ENCODE measurements at places on chromosomes 3 and 15. TPM values are rescaled to one million over a fixed set of nuclear protein-coding genes. Genes with fewer than 3 reads are reported as not detected.

DNA sequence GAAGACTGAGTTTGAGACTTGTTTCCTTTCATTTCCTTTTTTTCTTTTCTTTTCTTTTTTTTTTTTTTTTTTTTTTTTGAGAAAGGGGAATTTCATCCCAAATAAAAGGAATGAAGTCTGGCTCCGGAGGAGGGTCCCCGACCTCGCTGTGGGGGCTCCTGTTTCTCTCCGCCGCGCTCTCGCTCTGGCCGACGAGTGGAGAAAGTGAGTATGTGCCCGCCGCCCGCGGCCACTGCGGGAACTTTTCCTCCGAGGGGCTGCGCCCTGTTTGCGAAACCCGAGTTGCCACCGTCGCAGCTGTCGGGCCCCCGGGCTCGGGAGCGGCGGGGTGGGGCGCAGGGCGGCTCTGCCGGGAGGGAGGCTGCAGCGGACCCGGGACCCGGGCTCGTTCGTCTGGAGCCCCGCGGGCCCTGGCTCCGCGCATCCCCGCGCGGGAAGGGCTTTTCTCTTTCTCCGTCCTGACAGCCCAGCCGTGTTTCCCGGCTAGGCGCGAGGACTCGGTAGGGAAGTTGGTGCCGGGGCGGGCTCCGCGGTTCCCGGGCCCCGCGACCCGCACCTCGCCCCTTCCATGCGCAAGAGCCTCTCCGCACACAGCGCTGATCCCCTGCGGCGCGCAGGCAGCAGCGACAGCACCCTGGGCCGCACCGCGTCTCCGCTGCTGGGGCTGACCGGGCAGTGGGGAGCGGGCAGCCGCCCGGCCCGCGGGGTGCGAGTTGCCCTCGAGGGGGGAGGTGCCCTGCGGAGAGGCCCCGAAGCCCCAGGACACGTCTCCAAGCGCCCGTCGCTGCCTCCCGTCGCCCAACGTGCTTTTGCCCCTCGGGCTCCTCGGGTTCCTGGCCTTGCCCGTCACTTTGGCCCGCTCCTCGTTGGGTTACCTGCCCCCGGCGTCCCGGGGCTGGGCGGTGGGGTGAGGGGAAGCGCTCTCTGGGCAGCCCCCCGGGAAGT is 1.4 kb downstream of the IGF1R start:
- DNase-seq: peak; percentile 32
- H3K27ac ChIP-seq: peak overlapping the region; percentile 94
- H3K36me3 ChIP-seq: no peaks in the 10 kb centered on the region
- H3K4me1 ChIP-seq: no peaks in the 10 kb centered on the region

CHRNB4 gene
- not detected for polyA plus RNA-seq

DNA sequence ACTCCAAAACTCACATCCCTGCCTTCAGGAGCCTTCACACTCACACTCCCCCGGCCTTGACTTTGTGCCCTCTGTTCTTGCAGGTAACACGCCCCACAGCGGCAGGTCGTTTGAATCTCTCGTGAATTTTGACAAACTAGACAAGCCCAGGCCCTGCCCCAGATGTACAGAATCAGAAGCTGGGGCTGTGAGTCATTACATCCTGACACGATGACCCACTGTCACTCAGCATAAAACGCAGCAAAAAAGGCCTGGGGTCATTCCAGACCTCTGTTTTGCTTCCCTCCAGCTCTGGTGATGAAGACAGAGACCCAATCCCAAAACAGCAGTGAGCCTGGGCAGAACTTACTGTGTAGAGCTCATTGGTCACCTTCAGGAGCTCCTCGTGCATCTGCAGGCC is 116.4 kb upstream of the RAD18 start:
- no peak for DNase-seq
- H3K4me1 ChIP-seq: no peaks in the 10 kb centered on the region
- H3K36me3 ChIP-seq: peaks cover 6% of the 10 kb centered on the region
- H3K4me3 ChIP-seq: no peak overlapping the region
- no peaks in the 10 kb centered on the region for H3K27me3 ChIP-seq

CLDN16 gene
- polyA plus RNA-seq: not detected

HIGD2B gene
- not detected for polyA plus RNA-seq

CD86 gene
- polyA plus RNA-seq: 0.89 TPM

DNA sequence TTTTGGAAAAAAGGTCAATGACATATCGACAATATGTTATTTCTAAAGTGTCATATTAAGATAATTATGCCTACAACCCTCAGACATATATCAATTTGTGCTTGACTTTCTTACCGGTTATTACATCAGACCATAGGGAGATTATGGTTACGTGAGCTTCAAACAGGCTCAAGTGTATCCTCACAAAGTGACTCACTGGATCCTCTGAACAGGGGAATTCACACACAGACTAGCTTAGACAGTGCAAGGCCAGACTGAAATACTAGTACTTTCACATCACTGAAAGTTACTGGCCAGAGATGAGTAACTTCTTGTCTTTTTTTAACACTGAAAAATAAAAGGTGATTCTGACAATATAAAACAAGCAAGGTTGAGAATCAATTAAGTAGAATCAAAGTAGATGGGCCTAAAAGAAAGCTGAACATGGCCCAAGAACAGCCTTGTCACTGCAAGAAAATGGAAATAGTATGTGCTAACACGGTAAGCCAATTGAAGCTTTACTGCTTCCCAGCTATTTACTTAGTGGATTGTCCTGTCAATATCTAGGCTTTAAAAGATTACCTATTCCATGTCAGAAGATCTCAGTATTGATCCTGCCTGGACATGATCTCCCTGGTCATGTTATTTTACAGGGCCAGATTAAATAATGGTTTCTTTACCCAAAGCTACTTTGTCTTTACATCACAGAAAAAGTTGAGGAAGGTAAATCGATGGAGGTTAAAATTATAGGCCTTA is 848.6 kb downstream of the ROBO1 start:
- H3K36me3 ChIP-seq: no peaks in the 10 kb centered on the region
- no peak overlapping the region for H3K27ac ChIP-seq
